ENCODE measurements at places on chromosomes 3 and 15. TPM values are rescaled to one million over a fixed set of nuclear protein-coding genes. Genes with fewer than 3 reads are reported as not detected.

GRCh38 chr3:13137941-13138832 is 65.0 kb upstream of the IQSEC1 start:
- peak; percentile 78 for DNase-seq

- no peak for DNase-seq
Observed at GRCh38 chr15:38853608-38854007, 289.0 kb upstream of the RASGRP1 start.

GRCh38 chr15:51016615-51017014 is 78.1 kb downstream of the TNFAIP8L3 start:
- DNase-seq = no peak

DNA sequence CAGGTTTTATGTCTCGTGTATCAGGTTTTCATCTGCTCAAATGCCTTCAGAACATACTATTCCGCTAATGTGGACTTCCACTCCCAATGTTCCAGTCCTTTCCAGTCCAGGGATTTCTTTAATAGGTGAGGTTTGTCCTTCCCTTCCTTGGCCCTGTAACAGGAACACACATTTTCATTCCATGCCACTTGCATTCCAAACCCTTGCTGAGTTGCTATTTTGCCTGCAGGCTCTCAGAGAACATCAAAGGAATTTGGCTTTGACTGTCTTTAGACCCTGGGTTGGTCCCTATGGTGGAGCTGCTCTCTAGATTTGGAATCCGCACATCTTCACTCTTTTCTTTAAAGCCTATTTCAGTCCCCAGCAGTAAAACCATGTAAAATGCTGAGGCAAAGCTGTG is 12.3 kb upstream of the ALCAM start:
- no peak for DNase-seq

DNA sequence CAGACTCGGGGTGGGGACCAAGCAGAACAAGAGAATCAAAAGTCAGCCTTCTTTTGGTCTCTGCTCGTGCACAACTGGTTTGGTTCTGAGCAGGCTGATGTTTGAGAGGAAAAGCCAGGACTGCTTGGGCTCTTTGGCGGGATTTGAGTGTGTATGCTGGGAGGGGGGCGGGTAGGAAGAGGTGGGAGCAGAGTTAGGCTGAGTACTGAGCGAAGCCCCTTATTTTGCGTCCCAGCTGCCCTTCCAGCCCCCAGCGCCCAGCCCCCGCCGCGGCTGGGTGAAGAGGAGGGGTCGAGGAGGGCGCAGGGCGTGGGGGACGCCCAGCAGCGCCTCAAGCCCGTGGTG is 153.5 kb upstream of the GOLIM4 start:
- DNase-seq = no peak

GRCh38 chr3:120077731-120078130 is 16.5 kb downstream of the GSK3B start:
- DNase-seq = no peak

GRCh38 chr3:171776839-171777583 is 33.3 kb downstream of the PLD1 start:
- DNase-seq = no peak

DNA sequence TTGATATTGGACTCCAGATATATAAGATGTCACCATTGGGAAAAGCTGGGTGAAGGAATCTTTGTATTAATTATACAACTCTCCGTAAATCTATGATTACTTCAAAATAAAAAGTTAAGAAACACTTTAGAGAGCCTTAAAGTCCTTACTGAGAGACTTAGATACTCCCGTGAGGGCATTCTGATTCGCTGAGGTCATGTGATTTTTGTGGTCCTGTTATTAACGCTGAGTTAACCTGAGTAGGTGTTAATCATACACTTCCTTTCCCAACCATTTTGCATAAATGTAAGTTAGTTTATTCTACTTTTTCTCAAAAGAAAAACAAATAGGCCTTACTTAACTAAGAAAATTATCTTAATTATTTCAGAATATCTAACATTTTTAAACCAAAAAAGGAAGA is 67.1 kb upstream of the LMOD3 start:
- DNase-seq = no peak

GRCh38 chr3:71415681-71416122 is 167.8 kb downstream of the FOXP1 start:
- no peak for DNase-seq

DNA sequence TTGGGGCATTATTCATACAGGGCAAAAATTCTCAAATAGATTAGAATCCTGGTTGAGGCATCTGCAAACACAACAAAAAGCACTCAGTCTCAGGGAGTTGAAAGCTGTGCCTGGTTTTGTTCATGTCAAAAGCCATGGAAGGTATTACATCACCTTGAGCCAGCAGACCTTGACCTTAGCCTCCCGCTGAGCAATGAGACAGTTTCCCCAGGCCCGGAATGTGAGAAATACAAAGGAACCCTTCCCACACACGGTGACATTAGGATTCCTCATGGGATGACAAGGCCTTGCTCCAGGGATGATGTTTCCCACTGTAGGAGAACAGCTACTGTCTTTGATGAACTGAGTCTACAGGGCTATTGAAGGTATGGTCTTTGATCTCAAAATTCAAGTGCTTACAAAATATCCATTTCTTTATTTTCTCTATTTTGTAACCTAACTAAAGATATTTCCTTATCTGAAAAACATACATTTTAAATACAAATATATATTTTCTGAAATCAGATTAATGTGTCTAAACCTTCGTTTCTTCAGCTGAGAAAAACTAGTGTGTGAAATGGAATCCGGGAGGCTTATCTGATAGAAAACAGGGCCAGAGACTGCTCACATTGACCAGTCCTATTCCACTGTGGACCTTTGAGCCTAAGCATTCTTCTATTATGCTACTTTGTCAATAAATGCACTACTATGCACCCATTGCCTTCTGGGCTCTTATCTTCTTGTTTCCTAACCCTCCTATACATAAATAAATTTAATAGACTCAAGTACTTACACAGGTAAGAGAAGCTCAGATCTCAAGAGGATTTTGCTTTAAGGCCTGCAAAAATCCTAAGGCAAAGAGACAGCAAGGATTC is 298.2 kb downstream of the KBTBD8 start:
- no peak for DNase-seq

DNA sequence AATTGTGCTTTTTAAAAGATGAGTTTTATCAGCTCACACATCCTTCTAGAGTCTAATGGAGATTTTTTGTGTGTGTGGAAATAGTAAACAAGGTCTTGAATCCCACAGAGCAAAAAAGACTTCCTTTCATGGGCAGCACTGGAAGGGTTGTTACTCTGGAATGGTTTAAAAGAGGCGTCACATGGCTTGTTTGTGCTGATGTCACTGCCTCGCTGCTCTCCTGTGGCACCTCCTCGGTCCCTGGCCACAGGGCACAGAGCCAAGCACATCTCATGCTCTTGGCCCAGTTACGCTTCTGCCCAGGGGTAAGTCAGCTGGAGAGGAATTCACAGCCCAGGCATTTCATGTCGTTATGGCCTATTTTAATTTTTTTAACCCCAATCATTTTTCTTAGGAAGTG is 53.2 kb downstream of the PGPEP1L start:
- peak; percentile 91 for DNase-seq

GRCh38 chr3:47605652-47606051 is 27.0 kb upstream of the CSPG5 start:
- DNase-seq = no peak

DNA sequence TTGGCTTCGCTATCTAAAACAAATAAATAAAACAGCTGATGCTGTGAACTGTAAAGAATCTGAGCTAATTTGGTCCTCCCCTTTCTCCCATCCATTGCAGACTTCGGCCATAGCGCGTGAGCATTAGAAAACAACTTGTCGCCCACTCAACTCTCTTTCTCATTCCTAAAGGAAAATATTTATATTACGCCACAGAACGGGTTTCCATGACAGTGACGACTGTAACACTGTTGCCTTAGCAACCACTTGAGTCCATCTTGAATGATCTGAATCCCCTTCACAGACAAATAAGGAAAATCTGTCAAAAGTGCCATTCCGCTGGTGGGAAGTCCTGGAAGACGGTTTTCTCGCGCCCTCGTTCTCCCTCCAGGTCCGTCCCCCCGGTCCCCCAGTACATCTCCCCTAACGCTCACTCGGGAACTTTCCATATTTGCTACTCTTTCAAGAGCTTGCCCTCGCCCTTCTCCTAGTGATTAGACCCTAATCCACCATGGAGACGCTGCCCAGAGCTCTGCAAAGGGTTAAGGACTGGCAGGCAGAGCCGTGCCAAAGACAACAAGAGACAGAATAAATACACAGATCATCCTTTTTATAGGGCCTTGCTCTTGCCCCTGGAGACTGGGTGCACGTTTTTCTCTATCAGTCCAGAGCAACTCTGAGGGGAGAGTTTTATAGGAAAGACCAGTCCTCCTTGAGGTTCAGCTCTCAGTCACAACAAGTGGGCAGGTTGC is 50.5 kb downstream of the CRYGS start:
- no peak for DNase-seq

GRCh38 chr3:106619-107018 is 89.9 kb upstream of the CHL1 start:
- DNase-seq = no peak

DNA sequence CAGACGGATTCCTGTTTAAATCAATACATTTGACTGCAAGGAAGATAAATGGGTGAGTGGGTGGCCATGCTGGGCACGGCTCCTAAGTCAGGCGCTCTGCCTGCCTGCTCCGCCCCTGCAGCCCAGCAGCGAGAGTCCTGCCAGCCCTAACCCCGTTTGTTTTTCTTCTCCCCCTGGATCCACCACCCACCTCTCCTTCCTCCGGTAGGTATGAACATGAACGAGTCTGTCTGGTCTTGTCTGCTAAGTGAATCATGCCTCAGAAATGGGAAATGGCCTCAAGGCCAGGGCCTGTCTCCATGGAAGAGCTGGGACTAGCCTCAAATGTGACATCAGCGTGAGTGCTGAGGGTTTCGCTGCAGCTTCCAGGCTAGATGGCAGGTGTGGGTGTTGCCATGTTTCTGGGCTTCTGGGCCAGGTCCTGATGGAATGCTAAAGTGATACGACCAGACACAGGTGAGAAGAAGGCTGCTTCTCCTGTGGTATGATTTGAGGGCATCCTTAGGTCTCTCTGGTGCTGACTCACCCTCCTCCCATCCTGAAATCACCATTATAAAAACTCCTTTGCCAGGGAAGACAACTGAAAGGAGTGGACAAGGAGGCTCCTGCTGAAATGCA is 5.6 kb upstream of the FEM1B start:
- DNase-seq = peak; percentile 75

- DNase-seq = no peak
Observed at GRCh38 chr15:72197460-72198355, at the start of gene GRAMD2A. GRAMD2A (minus strand) TSS chr15:72197787.

DNA sequence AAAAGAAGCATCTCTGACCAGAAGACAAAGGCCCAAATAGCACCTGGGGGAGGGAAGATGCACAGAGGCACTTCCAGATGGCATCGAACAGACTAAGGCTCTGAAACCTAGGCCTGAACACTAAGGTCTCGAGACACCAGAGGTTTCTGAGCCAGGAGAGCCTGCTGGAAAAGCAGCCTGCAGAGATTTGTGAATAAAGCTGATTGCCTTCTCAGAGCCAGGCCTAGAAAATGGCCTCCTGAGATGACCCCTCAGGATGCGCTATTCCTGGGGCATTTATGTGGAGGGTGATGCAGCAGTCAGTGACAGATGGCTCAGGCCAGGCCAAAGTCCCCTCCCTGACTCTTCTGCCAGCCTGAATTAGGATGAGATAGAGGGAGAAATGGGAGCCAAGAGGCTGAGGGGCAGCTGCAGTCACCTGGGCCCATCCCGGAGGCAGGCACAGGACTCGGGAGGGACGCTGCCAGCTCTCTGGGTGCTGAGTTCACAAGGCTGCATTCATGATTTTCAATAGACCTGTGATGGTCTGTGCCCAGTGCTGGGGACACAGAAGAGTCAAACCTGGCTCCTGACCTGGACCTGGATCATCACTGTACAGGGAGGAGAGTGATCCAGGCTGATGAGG is 6.9 kb downstream of the PRSS50 start:
- DNase-seq = peak; percentile 28

DNA sequence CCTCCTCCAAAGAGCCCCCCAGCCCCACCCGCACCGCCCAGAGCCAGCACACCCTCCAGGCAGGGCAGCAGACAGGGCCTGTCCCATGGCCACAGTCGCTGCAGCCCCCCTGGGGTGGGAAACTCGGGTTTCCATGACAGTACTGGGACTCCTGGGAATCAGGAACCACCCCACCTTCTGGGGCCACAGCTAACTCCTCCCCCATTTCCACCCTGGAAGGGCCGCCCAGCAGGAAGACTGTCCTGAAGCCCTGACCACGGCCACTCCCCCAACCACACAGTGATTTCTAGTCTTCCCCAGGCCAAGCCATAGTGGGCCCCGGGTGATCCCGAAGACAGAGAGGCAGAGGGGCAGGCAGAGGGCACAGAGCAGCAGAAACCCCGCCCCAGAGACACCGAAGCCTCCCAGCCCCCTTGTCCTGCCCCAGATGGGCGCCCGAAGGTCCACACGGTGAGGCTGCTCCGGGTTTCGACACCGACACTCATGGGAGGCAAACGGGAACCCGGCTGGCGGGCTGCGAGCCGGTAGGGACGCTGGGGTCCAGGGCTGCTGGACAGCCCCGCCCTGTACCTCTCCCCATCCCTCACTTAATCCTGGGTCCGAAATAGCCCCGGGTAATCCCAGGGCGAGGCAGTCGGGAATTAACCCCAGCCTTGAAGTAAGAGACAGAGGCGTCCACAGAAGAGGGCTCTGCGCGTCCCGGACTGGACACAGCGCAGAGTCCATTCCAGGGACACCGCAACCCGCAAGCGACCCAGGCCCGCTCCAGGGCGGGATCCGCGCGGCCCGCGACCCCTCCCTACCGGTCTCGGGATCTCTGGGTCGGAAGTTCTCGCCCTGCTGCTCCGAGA is 138.4 kb downstream of the NUP210 start:
- DNase-seq = peak; percentile 78

GRCh38 chr3:159852821-159853505 is 135.7 kb upstream of the IL12A start:
- peak; percentile 82 for DNase-seq

- DNase-seq = no peak
Observed at GRCh38 chr3:33786565-33787327, 11.7 kb upstream of the PDCD6IP start.

DNA sequence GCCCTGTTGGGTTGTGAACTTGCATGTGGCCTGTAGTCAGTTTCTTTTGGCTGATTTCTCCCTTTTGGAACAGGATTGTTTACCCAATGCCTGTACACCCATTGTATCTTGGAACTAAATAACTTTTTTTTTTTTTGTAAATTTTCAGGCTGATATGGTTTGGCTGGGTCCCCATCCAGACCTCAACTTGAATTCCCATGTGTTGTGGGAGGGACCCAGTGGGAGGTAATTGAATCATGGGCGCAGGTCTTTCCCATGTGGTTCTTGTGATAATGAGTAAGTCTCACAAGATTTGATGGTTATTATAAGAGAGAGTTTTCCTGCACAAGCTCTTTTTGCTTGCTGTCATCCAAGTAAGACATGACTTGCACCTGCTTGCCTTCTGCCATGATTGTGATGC is 253.8 kb upstream of the GBE1 start:
- no peak for DNase-seq

- DNase-seq = no peak
Observed at GRCh38 chr15:66734961-66735908, 33.2 kb downstream of the SMAD6 start.

- no peak for DNase-seq
Observed at GRCh38 chr15:29864501-29864900, 42.2 kb upstream of the TJP1 start.

Gene SMCO1
- not detected for total RNA-seq

Gene COL6A6
- 1.2 TPM for total RNA-seq

Gene HMCES
- total RNA-seq = 25.2 TPM

Gene FBXO40
- total RNA-seq = 1.5 TPM

Gene RASL12
- 93.9 TPM for total RNA-seq

Gene TF
- total RNA-seq = 2.8 TPM

Gene GRAMD1C
- total RNA-seq = 1.1 TPM

Gene P2RY14
- total RNA-seq = 1.4 TPM

Gene OCA2
- total RNA-seq = 1.4 TPM

Gene SLC12A1
- not detected for total RNA-seq

Gene RASA2
- total RNA-seq = 21.4 TPM

Gene C2CD4A
- total RNA-seq = not detected
